Stimulated activated CD4-positive, alpha-beta T cell treated with anti-CD3 and anti-CD28 coated beads, Interleukin-4, amount 100 ng/mL, for 48 hours (primary cell): ENCODE measurements at places on chromosomes 1 and 21.

DNA sequence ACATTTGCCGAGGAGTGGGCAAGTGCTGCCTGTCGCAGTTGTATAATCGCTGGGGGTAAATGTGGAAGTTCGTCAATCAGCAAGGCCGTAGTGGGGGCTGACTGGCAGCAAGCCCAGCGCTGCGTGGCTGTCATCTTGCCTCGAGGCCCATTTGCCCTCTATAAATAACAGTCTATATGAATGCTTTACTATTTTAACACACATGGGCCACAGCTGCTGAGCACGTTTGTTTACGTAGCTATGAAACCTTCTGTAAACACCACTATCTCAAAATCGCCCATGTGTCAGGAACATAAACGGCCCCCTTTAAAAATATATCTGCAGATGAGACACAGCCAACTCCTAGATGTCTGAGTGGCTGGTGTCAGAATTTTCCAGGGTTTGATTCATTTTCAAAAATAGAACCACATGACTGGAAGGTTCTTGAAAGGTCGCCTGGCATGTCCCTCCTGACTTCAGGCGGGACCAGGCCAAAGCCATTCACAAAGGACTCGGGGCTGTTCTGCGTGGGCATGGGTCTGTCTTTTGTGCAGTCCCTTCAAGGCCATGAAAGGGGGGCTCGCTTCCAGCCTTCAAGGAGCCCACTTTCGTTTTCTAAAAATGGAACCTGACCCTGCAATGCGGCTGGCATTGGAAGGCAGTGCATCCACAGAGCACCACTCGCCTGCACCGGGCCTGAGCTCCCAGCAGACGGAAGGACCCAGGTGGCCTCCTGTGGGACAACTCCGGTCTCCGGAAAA is 205.5 kb downstream of the KCNJ6 start:
- DNase-seq, result no peak

DNA sequence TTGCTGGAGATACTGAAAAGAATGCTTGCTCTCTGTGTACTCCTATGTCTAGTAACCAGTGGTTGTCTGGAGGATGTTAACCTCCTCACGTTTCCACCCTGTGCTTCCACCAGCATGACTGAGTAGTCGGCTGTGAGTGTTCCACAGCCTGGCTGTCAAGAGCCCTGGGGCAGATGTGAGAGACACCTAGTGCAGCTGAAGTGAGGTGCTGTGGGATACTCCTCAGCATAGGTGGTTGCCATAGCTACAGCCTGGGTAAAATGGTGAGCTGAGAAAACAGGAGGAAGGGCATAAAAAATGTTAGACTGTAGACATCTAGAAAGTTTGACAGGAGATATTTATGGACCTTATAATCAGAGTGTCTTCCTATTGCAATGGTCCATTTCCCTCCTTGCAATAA is 15.8 kb downstream of the IVL start:
- no peak for DNase-seq

GRCh38 chr1:207841901-207842300 is 69.0 kb downstream of the CD34 start:
- no peak for DNase-seq

- DNase-seq, result no peak
Measured at GRCh38 chr1:180425952-180426351, 76.4 kb downstream of the ACBD6 start.

GRCh38 chr1:174640783-174641182 is 193.0 kb downstream of the GPR52 start:
- DNase-seq, result no peak
